ENCODE measurements at places on chromosomes 13 and 19.
A peak's percentile ranks its signal among the peaks of the same experiment; 100 is the strongest.

- no peaks in the 10 kb centered on the region for H3K36me3 ChIP-seq
- no peaks in the 10 kb centered on the region for H3K4me1 ChIP-seq
- no peak overlapping the region for H3K27ac ChIP-seq
- no peak overlapping the region for H3K4me3 ChIP-seq
These were observed 47.5 kb downstream of the C13orf46 start for GRCh38 chr13:113926301-113926761.

- H3K4me1 ChIP-seq, result peaks cover 2% of the 10 kb centered on the region
- DNase-seq, result no peak
- no peak overlapping the region for H3K4me3 ChIP-seq
- H3K27ac ChIP-seq, result no peak overlapping the region
These were observed 3.5 kb upstream of the ZNF701 start for GRCh38 chr19:52566588-52566987.

DNA sequence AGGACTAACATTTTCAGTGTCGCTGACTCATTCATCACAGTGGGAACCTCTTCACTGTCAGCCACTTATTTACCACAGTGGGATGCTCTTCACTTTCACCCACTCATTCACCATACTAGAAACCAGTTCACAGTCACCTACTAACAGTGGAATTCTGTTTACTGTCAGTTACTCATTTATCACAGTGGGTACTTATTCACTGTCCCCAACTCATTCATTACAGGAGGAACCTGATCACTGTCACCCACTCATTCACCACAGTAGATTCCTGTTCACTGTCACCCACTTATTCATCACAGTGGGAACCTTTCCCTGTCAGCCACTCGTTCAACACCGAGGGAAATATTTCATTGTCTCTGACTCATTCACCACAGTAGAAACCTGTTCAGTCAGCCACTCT, 10.1 kb upstream of the ZNF85 start:
- no peaks in the 10 kb centered on the region for H3K27me3 ChIP-seq
- H3K36me3 ChIP-seq, result no peaks in the 10 kb centered on the region
- no peak for DNase-seq
- H3K27ac ChIP-seq, result no peak overlapping the region

DNA sequence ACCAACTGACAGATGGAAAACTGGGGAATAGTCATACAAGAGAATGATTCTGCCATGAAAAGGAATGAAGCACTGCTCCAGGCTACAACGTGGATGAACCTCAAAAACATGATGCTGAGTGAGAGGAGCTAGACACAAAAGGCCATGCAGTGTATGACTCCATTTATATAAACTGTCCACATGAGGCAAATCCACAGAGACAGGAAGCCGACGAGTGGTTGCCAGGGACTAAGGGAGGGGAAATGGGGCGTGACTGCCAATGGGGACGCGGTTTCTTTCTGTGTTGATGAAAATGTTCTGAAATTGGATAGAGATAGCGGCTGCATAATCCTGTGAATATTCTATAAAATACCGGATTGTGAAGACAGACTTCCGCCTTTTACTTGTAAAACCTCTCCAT, 10.2 kb downstream of the SMIM7 start:
- H3K4me1 ChIP-seq, result no peaks in the 10 kb centered on the region
- H3K27ac ChIP-seq, result no peak overlapping the region
- no peak overlapping the region for H3K4me3 ChIP-seq

DNA sequence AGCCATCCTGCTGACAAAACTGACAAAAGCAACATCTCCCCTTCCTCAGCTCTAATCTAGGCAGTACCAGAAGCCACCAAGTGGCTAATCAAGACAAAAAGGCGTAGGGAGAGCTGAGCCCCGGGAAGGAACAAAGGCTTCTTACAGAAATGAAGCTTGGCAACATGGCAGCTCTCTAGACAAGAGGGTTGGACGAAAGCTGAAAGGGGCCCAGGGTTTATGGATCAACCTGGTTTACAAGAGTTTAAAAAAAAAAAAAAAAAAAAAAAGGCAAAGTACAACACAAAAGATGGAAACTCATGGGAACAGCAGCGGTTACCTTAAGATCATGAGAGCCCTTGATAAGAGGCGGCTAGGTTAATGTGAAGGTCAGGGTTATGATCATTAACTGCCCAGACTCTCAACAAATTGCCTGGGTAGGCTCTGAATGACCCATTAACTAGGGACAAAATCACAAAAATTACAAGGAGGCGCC, 14.0 kb downstream of the ZC3H4 start:
- no peak overlapping the region for H3K27ac ChIP-seq
- H3K4me3 ChIP-seq, result no peak overlapping the region
- no peaks in the 10 kb centered on the region for H3K36me3 ChIP-seq
- no peaks in the 10 kb centered on the region for H3K27me3 ChIP-seq
- no peak for DNase-seq
- H3K4me1 ChIP-seq, result peaks cover 26% of the 10 kb centered on the region

DNA sequence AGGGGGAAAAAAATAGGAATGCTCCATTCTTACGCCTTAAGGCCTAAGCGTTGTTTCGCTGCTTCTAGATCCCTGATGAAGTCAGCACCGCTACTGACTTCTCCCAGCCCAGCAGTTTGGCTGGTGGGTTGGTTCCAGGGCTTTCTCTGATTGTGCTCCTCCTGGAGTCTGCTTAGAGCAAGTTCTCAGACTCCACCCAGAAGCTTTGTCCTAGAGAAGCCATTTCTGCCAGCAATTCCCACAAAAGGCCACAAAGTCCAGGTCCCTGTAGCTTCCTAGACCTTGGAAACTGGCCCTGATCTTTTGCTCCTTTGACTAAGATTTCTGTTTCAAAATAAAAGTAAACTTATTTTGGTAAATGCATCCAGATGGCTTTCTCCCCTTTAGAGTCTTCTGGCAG, 65.4 kb downstream of the KCTD12 start:
- no peaks in the 10 kb centered on the region for H3K36me3 ChIP-seq
- H3K27me3 ChIP-seq, result no peaks in the 10 kb centered on the region
- H3K27ac ChIP-seq, result no peak overlapping the region

- H3K36me3 ChIP-seq, result no peaks in the 10 kb centered on the region
- no peaks in the 10 kb centered on the region for H3K4me1 ChIP-seq
- DNase-seq, result peak; percentile 77
These were observed at the start of gene CLDN10 for GRCh38 chr13:95552539-95553441. Gene CLDN10 (plus strand): TSS chr13:95552720. CDS start chr13:95552754, 34 bp downstream.

- H3K27ac ChIP-seq, result peak overlapping the region; percentile 98
- H3K4me3 ChIP-seq, result peak overlapping the region; percentile 76
- peaks cover 38% of the 10 kb centered on the region for H3K36me3 ChIP-seq
- peaks cover 20% of the 10 kb centered on the region for H3K4me1 ChIP-seq
- no peaks in the 10 kb centered on the region for H3K27me3 ChIP-seq
- no peak for DNase-seq
These were observed 600 bp downstream of the UBE2S start for GRCh38 chr19:55406826-55407549.

DNA sequence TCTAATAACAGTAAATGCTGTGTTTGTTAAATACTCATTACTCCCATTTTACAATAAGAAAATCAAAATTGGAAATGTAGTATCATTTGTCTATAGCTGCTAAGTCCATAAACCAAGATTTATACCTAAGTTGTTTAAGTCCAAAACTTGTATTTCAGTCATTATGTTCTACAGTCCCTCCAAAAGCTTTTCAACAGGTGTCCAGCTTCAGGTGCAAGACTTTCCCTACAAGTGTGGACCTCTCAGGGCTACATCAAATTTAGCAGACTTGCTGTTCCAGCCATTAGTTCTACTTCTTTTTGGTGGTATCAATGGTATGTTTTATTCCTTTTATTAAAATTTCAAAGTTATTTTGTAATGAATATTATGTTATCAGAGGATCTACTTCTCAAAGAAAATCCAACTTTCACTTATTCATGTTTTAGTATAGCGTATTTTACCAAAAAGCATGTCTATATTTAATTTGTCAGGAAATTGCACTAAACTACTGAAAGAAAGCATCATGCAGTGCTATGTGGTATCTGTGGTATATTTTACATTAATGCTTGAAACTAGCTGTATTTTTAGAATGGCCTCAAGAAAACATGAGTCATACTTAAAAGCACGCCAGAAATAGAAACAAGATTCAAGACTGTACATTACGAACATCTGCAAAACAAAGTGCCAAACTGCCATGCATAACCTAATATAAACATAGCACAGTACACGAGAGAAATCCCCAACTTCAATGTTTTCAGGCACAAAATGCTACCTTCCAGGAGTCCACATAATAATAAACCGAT, 44.5 kb downstream of the VWA8 start:
- H3K27me3 ChIP-seq, result no peaks in the 10 kb centered on the region
- peaks cover 2% of the 10 kb centered on the region for H3K36me3 ChIP-seq
- no peak for DNase-seq

DNA sequence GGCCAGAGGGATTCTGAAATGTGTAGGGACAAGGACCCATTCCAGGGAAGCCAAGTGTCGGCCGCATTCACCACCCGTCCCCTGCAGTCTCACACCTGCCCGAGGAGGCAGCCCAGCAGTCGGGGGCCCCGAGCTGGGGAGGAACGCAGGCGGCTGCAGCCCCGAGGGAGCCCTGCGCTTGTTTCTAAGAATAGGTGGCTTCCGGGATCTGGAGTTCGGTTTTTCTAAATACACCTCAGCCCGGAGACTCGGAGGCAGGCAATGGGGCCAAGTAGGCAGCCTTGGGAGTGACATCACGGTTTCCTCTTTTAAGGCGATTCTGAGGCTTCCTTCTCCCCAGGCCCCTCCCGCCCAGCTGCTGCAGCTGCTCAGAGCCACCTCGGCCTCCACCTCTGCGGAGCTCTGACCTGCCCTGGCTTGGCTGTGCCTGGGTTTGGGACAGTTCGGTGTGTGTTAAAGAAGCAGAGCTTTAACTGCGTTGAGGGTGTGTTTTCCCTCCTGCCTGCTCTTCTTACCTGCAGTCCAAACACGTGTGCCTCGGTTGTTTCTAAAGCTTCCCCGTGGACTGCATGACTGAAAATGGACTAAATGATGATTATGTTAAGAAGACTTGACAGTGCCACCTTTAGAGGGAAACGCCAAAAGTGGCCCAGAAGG, 80.5 kb downstream of the COL4A2 start:
- peaks cover 27% of the 10 kb centered on the region for H3K36me3 ChIP-seq
- no peak for DNase-seq
- no peaks in the 10 kb centered on the region for H3K27me3 ChIP-seq
- H3K27ac ChIP-seq, result no peak overlapping the region
- H3K4me3 ChIP-seq, result no peak overlapping the region
- H3K4me1 ChIP-seq, result peaks cover 4% of the 10 kb centered on the region

GRCh38 chr19:41545547-41545946, 30.4 kb upstream of the CEACAM21 start:
- no peaks in the 10 kb centered on the region for H3K27me3 ChIP-seq
- H3K4me3 ChIP-seq, result no peak overlapping the region
- no peaks in the 10 kb centered on the region for H3K36me3 ChIP-seq
- no peak for DNase-seq

GRCh38 chr19:10145031-10145430, 25.3 kb upstream of the EIF3G start:
- no peak for DNase-seq
- no peaks in the 10 kb centered on the region for H3K4me1 ChIP-seq
- H3K4me3 ChIP-seq, result no peak overlapping the region
- no peak overlapping the region for H3K27ac ChIP-seq
- H3K36me3 ChIP-seq, result peaks cover 73% of the 10 kb centered on the region
- H3K27me3 ChIP-seq, result no peaks in the 10 kb centered on the region

DNA sequence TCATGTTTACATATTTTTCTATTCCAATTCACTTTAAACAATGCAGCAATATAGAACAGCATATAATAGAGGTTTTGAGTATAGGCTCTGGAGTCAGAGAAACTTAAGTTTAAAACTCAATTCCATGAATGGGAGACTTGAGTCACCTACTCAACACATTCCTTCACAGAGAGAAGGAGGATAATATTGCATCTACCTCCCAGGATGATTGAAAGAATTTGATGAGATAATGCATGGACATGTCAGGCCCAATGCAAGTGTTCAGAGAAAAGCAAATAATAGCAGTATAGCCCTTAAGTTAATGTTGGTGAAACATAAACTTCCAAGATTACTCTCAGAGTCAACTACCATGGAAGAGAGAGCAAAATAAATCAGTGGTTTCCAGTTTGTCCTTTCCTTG, 170.2 kb downstream of the DCLK1 start:
- no peak overlapping the region for H3K4me3 ChIP-seq
- no peaks in the 10 kb centered on the region for H3K36me3 ChIP-seq

DNA sequence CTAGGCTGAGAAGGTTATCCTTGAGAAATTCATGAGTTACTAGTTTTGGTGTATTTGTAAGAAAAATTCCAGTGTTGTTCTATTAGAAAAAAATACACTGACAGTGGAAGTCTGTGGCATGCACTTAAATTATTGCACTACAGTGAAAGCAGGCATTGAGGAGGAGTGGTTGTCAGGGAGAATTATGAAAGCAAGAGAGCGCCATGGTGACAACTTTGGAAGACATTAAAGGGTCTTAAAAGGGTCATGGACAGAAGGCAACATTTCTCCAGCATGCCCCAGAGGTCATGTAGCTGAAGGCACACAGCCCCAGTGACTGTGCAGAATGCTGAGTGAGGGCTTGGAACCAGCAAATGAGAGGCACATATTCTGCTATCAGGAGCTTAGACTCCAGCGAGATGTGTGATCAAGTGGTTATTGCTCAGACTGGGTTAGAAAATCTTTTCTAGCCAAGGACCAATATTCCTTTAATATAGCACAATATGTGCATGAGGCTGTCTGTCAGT, 292.7 kb downstream of the OLFM4 start:
- no peaks in the 10 kb centered on the region for H3K27me3 ChIP-seq
- DNase-seq, result no peak
- H3K4me1 ChIP-seq, result no peaks in the 10 kb centered on the region
- H3K27ac ChIP-seq, result no peak overlapping the region
- H3K36me3 ChIP-seq, result no peaks in the 10 kb centered on the region
- no peak overlapping the region for H3K4me3 ChIP-seq

GRCh38 chr13:110108348-110109139, 198.4 kb downstream of the COL4A1 start:
- no peaks in the 10 kb centered on the region for H3K27me3 ChIP-seq
- DNase-seq, result peak; percentile 48
- peaks cover 9% of the 10 kb centered on the region for H3K4me1 ChIP-seq
- H3K36me3 ChIP-seq, result peaks cover 3% of the 10 kb centered on the region
- H3K4me3 ChIP-seq, result peak overlapping the region; percentile 27
- no peak overlapping the region for H3K27ac ChIP-seq

DNA sequence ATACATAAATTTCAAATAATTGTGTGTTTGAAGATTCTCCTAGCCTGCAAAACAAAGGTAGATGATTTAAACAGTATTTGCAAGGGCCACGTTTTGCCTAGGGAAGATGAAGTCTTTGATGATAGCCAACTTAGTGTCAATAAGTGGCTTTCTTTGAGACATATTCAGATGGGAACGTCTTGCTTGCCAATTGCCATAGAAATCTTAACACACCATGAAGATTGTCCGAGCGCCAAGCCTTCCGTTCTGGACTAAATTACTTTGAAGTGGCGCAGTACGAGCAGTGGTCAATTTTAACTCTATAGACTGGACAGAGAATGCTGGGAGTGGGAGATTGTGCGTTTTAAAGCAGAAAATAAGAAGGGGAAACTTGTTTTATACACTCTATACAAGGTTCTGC, 9.9 kb downstream of the ZIC5 start:
- H3K27me3 ChIP-seq, result no peaks in the 10 kb centered on the region
- H3K27ac ChIP-seq, result no peak overlapping the region
- H3K4me1 ChIP-seq, result peaks cover 64% of the 10 kb centered on the region
- DNase-seq, result no peak
- peaks cover 40% of the 10 kb centered on the region for H3K36me3 ChIP-seq

GRCh38 chr13:48216204-48216711, 16.7 kb upstream of the ITM2B start:
- no peak overlapping the region for H3K4me3 ChIP-seq
- no peaks in the 10 kb centered on the region for H3K4me1 ChIP-seq
- DNase-seq, result no peak
- no peaks in the 10 kb centered on the region for H3K36me3 ChIP-seq
- H3K27ac ChIP-seq, result no peak overlapping the region
